ENCODE measurements at places on chromosomes 12 and 14.

DNA sequence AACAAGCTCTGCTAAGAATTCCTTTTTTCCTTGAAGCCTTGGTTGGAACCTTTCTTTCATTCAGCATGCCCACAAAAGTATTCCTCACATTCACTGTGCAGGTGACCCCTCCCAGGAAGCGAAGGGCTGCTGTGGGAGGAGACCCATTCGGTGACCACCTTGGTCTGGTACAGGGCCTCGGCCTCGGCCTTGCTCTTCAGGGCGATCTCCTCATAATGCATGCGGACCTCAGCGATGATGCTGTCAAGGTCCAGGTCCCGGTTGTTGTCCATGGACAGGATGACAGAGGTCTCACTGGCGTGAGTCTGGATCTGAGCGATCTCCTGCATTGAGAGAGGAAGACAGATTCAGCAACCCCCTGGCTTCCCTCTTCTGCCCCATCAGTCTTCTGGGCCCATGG is 3.1 kb downstream of the KRT74 start:
- no peak for DNase-seq

DNA sequence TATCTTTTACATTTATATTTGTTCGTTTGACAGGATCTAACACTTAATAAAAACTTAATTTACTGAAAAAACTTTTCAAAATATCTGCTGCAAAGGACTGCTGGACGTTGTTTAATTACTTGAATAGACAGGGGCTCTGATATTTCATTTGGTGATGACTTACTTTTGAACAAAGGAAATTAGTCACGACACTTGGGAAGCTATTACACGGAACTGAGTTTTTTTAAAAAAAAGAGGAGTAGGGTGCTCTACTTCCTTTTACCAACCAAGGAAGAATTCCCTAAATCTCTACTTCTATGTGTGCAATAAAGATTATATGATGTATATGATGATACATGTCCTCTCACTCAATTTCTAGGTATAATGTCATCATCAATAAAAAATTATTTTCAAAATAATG is 4.7 kb downstream of the FGD6 start:
- DNase-seq: no peak

DNA sequence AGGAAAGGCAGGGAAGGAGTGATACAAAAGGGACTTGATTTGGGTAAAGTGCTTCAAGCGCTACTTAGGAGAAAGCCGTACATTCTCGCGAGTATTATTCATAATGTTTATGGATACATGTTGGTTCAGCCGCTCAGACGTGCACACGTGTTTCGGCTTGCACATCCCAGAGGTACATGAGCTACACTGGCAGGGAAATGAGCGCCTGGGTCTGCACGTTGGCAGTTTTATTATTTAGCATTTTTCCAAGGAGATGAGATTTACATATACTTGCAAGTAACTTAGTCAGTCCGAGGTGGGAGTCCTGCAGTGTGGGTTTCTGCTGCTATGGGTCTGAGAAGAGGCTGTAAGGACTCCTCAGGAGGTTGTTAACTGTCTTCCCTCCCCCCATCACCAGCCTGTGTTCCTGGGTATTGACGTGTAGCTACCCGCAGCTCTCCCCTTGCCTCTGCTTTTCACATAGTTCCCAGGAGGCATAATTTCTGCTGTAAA is 1.5 kb downstream of the PRKCH start:
- no peak for DNase-seq

- DNase-seq: peak; percentile 42
Measured at GRCh38 chr14:77707355-77707723, 484 bp downstream of the ALKBH1 start.

GRCh38 chr12:84692071-84692470 is 220.5 kb downstream of the SLC6A15 start:
- no peak for DNase-seq

DNA sequence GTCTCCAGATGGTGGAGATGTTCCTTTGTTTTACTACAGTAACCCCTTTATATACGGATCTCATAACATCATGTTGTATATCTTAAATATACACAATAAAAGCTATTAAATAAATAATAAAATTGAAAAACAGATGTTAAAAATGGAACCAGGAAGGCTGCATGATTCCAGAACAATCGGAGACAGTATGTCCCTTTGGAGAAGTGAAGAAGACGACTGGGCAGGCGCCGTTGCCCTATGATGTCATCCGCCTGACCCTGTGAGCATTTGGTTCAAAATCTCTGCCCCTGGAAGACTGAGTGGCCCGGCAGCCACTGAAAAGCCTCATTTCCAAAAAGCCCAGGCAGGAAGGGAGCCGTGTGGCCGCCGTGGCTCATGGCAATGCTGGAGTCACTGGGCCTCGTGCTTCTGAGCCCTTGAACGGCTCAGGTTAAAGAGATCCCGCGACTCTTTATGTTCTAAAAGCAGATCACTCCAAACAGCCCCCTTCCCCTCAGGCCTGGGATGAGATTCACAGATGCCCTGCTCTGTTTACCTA is 30.8 kb downstream of the RIMBP2 start:
- DNase-seq: no peak

- no peak for DNase-seq
Measured at GRCh38 chr12:101941306-101942249, 64.2 kb downstream of the DRAM1 start.

GRCh38 chr14:68211421-68211820 is 391.8 kb downstream of the RAD51B start:
- DNase-seq: no peak

- no peak for DNase-seq
Measured at GRCh38 chr14:51302295-51303030, 62.4 kb downstream of the TMX1 start.

DNA sequence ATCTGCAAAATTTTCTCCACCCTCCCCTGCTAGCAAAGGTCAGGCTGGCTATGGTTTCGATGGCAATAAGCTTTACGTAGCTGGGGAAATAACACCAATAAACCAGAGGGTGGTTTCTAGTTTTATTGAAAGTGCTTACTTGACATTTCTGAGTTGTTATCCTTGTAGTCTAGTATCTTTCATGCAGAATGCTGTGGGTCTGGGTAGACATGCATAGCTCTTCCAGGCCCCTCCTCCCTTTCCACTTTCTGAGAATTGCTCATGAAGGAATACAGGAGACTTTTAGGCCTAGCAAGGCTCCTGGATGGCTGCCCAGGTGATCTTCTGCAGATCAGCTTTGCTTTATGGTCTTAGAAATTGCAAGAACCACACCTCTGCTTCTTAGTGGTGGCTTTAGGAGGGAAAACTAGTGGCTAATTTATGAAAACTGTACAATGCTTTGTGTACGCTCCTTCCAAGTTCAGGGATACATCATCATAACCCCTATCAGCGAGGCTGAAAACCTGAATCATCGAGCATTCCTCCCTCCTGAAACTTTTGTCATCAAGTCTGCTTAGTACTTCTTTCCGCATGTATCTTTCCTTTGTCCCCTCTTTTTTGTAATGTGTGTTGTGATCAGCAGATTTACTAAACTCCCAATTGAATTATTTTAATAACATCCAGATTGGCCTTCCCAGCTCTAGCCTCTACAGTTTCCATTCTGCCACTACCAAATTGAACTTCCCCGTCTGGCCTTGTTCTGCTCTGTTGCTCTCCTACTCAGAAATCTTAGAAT is 473.0 kb downstream of the RAD51B start:
- no peak for DNase-seq

DNA sequence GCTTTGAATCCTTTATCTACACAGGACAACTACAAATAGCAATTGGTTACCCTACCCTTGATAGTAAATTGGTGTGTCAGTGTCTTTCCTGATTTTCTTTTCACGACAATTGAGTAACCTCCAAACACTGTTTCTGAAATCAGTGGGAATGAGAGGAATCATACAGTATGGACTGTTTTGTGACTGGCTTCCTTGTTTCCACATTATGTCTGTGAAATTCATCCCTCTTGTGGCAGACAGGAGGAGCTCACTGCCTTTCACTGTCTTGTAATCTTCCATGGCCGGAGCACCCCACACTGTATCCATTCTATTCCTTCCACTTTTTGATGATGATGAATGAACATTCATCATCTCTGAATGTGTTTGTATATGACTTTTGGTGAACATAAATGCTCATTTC is 164.0 kb upstream of the PZP start:
- no peak for DNase-seq

DNA sequence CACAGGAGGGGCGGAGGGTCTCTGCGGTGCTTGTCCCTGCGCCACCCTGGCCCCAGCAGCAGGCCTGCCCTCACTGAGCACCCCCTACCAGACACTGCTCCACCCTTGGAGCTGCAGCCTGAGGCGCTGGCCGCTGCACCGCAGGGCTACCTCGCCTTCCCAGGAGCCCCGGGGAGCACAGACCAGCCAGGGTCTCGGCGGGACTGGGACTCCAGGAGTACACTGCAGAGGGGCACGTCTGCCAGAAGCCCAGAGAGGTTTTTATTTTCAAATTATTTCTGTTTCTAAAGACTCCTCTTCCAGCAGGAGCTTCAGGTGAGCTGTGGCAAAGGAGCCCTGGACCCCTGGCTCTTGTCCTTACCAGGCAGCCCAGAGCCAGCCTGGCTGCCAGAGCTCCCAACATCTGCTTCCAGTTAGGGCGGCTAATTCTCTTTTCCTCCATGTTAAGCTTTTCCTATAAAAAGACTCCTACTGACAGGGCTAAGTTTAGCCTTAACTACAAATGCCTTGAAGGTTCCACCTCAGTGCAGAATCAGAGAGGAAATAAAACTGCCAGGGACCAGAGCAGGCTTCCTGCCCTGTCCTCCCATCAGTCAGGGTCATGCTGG is 26.4 kb downstream of the DEGS2 start:
- no peak for DNase-seq

DNA sequence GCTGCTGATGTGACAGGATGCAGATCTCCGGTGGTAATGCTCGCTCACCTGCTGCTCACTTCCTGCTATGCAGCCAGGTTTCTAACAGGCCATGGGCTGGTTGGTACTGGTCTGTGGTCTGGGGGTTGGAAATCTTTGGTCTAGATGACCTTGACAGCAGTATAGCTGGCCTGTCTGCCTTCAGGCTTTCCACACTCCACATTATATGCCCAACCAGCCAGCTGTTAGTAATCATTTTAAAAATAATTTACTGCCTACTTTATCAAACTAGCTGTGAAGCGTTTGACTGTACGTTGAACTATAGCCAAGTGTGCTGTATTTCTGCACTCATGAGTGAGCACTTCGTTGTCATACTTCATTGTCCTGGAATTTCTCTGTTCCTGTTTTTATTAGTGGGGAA is 424.0 kb upstream of the GARIN6 start:
- no peak for DNase-seq

- DNase-seq: no peak
Measured at GRCh38 chr12:56267443-56268071, 815 bp downstream of the COQ10A start.

DNA sequence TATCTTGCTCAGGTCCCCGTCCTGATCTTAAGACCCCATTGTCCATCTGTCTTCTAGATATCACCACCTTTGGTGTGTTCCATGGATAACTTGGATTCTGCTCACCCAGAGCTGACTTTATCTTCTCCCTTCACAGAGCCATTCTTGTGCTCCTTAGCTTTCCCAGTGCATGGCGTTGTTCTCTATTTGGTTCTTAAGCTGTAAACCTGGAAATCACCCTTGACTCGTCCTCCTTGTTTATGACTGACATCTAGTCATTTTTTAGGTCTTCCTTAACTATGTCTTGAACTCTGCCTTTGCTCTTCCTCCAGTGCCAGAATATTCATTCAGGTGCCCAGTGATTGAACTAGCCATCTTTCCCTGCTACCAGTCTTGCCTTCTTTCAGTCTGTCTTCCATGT is 11.7 kb downstream of the STK38L start:
- no peak for DNase-seq

DNA sequence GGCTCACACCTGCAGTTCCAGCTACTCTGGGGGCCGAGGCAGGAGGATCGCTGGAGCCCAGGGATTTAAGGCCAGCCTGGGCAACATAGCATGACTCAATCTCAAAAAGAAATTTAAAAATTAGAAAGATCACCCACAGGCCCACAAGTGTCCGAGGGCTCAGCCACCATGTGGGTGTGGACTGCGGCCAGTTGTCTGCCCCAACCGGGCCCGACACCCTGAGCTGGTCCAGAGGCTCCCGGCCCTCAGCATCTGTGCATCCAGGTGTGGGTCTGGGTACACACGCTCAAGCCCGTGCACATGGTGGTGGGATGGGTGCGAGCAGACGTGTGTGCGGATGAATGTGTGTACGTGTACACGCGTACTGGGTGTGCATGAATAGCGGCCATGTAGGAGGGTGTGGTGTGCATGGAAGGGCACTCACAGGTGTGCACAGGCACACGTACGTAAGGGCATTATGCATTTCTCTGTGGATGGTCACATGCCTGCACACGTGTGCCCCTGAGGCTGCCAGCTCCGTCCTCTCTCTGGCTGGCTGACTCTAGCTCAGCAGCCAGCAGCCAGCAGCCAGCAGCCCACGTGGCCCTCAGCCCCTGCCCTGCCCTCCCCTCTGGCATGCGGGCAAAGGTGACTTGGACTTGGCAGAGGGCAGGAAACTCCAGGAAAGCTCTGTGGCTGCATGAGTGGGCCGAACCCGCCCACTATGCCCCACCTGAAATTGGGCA is 23.3 kb upstream of the NUDT14 start:
- no peak for DNase-seq
